ENCODE measurements at places on chromosomes 13 and 19.

DNA sequence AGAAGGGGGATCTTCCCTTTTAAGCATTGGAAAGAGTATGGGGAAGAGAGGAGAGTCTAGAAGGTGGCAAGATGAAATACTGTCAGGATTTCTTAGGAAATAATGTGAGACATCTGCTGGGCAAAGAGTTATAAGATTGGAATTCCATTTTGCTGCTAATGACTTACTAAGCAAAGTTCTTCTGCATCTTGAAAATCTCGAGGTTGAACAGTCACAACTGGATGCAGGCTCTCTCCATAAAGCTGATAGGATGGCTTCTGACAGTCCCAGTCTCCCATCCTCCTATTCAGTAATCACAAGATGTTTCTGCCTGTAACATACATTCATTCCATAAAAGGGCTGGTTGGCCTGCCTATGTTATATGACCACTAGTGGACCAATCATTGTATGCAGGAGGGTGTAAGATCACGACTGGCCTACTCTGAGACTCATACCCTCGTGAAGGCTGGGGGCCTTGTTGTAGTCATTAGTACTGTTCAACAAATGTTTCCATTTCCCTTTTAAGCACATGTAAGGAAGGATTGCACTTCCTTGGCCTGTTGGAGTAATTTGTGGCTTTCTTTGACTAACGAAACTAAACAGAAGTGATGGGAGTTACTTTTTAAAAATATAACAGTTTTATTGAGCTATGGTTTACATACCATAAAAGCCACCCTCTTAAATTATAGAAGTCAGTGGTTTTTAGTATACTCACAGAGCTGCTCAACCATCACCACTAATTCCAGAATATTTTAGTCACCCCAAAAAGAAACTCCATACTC is 45.0 kb upstream of the TDRD3 start:
- DNase-seq: no peak

DNA sequence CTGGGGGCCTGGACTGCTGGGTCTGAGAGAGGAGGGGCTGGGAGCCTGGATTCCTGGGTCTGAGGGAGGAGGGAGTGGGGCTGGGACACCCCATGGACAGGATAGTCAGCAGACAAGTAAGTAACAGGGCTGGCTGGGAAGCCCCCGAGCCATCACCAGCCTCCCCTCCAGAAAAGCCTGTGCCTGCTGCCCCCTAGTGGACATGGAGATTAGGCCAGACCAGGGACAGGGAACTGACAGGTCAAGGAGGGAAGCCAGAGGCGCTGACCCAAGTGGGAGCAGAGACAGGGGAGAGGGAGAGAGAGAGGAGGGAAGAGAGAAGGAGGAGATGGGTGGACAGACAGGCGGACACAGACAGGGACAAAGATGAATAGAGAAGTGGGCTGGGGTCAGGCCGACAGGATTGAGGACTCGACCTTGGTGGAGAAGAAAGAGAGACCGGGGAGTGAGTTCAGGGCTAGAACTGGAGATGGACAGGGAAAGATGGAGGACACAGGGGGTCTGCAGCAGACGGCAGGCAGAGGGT is 6.7 kb upstream of the ERFL start:
- DNase-seq: peak; percentile 52

GRCh38 chr13:67369895-67370660 is 139.9 kb upstream of the PCDH9 start:
- DNase-seq: no peak

GRCh38 chr13:91567485-91568207 is 169.2 kb downstream of the GPC5 start:
- DNase-seq: no peak

DNA sequence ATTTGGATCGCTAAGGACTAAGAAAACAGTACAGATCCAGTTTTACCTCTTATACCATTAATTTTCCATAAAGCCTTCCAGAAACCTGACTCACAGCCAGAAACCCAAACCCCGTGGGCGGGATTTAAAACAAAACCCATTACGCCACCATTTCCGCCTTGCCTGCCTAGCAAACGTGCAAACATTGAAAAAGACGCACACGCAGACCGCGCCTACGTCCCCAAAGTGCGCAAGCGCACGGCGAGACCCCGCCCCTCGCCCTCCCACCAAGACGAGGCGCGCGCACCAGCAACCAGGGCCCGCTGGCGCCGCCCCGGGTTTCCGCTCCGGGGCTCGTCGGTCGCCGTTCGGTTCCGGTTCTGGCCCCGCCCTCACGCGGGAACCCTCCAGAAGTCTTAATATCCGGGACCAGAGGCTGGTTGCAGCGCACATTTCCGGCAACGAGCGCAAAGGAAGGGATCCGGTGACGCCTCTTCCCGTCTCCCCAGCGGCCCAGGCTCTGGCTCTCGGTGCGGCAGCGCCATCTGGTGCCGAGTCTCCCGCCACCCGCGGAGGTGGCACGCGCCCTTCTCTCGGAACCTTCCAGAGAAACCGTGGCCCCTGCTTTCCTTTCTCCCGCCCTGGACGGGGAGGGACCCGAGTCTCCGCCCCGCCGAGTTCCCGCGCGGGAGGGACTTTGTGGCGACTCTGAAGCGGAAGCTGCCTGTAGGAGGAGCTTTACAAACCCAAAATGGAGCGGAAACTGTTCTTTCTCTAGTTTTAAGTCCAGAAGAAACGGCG is 256.9 kb upstream of the STARD13 start:
- DNase-seq: peak; percentile 97

DNA sequence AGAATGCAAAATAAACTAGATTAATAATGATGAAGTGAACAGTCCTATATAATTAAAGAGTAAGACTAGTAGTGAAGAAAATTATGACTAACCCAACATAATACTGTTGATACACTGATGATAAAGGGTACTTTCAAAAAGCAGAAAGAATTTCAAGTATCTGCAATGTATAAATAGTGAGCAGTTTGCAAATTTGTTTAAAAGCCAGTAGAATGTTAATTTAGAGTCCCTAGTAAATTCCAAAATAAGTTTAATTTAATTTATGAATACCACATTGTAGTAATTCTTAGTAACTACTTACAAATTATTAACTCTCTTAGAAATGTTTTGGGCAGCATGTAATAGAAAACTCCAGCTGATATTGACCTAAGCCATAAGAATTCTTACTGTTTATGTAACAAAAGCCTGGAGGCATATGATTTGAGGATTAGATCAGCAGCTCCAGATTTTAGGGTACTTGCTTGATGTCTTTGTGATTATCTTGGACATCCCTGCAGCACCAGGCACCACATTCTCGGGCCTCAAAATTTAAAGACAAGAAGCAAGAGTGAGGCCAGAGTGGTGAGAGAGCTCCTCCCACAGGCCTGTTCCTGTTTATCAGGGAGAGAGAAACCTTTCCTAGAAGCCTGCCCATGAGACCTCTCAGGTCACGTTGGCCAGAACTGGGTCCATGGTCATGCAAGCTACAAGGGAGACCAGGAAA is 67.6 kb upstream of the TDRD3 start:
- DNase-seq: no peak

DNA sequence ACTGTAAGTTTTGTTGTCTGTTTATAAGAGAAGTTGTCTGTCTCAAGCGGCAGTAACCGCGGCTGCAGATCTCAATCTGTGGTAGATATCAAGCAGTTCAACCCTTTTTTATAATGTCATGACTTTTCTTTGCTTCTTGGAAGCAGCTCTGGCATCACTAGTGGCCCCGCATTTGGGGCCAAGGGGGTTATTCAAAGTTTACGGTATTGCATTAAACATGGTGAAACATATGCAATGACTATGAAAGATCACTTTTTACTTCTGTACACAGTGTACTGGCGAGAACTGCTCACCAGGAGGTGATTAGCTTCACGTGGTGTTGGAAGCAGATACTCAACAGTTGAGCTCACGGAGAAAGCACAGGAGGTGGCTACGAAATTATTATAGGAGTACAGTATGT is 4.6 kb upstream of the FFAR3 start:
- peak; percentile 28 for DNase-seq

DNA sequence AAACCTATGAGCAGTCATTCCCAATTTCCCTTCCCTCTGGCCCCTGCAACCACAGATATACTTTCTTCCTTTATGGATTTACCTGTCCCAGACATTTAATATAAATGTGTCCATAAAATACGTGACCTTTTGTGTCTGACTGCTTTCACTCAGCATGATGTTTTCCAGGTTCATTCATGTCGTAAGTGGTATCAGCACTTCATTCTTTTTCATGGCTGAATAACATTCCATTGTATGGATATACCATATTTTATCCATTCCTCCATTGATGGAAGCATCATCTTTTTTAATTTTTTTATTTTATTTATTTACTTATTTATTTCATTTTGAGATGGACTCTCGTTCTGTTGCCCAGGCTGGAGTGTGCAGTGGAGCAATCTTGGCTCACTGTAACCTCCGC is 8.0 kb upstream of the PPP6R1 start:
- no peak for DNase-seq

GRCh38 chr13:102548811-102549210 is 48.0 kb upstream of the TPP2 start:
- DNase-seq: no peak

DNA sequence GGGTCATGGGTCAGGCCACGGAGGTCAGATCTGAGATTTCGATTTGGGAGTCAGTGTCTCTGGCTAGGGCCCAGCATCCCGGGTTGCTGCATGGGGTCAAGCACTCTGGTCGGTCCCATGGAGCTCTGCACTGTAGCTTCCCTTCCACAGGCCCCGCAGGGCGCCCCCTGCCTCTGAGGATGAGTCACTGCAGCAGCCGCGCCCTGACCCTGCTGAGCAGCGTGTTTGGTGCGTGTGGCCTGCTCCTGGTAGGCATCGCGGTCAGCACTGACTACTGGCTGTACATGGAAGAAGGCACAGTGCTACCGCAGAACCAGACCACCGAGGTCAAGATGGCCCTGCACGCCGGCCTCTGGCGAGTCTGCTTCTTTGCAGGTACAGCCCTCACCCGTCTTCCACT is 3.6 kb downstream of the CACNG7 start:
- no peak for DNase-seq

DNA sequence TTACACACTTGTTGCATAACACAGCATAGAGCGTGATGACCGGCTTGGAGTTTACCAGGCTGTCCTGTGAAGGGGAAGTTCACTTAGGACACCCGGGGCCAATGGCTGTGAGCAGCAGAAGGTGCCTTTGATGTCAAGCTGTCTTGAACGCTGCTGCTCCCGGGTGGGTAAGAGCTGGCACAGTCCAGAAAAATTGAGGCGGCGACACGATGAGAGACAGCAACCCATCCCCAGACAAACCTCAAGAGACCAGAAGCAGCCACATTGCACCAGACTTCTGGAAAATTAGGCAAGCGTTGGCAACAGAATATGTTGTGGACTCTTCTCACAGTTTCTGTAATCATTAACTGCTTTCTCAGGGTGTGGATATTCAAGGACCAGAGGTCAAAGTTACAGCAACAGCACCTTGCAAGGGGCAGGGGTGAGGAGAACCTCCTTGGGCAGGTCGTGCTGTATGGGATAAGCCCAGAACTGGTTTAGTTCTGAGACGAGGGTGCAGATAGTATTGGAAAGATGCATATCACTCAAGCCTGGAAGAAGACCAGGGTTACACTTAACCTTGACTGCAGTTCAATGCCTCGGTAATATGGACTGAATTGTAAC is 10.1 kb downstream of the NFILZ start:
- DNase-seq: peak; percentile 98

- DNase-seq: no peak
Measured at GRCh38 chr19:10361569-10362011, 18.8 kb downstream of the TYK2 start.

DNA sequence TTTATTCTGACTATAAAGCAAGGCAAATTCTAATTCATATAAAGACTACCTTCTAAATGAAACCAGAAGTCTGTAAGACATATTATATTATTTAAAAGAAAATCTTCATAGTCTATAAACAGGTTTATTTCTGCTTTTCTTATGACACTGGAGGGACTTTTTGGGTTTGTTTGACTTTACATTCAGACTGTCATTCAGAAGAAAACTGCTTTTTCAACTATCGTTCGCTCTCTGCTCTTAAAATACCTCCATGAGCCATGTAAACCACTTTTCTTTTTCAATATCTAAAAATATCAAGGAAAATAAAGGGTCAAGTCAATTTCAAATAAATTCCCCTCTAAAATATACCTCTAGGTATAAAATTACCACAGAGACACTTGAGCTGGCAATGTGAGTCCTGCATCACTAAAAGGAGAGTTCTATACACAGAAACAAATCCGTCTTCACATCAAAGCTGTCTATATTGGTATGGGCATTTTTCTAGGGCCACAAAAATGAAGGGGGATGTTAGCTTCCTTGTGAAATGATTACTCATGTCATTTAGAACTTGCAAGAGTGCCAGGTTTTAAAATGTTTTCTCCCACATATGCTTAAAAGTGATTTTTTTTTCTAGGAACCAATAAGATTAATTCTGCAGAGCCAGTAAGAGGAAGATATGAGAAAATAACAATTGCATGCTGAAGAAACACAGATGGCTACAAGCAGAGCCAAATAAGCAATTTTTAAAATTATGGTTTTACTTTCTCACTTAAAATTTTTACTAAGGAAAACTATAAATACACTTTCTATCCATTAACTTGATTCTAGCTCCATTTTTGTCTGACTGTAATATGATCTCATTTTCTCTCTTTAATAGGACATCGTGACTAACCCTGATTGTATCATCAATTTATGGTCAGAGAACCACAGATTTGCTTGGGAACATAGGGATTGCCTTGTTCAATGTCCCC is 181.8 kb downstream of the TBC1D4 start:
- DNase-seq: no peak

- no peak for DNase-seq
Measured at GRCh38 chr19:1618157-1619093, 13.2 kb upstream of the UQCR11 start.

GRCh38 chr19:52600639-52601024 is 30.5 kb downstream of the ZNF701 start:
- no peak for DNase-seq

DNA sequence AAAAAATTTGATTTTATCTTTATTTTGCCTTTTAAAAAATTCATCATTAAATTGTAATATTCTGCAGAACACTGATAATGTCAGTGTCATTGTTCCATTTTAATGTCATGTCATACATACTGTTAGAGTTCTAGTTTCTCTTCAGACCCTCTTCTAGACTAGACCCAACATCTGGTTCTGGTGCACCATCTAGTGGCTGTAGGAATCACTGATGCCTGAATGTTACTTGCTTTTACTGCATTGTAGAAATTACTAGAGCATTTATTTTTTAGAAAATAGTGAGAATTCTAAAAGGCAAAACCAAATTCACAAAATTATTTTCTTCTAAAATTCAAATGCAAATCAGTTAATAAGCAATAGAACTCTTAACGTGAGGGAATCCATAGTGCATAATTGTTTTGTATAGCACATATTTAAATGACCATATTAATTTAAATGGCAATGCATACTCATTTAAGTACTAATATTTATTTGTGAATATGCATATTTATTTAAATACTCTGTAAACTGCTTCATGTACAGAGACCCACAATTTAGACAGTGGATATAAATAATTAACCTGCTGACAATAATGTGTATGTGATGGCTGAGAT is 425.7 kb downstream of the KLF12 start:
- peak; percentile 34 for DNase-seq

- no peak for DNase-seq
Measured at GRCh38 chr13:78198419-78198818, 279.8 kb upstream of the EDNRB start.

Data from CD14-positive monocyte (primary cell).